Stimulated activated CD8-positive, alpha-beta memory T cell treated with anti-CD3 and anti-CD28 coated beads, Interleukin-4, amount 100 ng/mL, for 4 hours (primary cell): ENCODE measurements at places on chromosomes 2 and 18.
A peak's percentile ranks its signal among the peaks of the same experiment; 100 is the strongest.

DNA sequence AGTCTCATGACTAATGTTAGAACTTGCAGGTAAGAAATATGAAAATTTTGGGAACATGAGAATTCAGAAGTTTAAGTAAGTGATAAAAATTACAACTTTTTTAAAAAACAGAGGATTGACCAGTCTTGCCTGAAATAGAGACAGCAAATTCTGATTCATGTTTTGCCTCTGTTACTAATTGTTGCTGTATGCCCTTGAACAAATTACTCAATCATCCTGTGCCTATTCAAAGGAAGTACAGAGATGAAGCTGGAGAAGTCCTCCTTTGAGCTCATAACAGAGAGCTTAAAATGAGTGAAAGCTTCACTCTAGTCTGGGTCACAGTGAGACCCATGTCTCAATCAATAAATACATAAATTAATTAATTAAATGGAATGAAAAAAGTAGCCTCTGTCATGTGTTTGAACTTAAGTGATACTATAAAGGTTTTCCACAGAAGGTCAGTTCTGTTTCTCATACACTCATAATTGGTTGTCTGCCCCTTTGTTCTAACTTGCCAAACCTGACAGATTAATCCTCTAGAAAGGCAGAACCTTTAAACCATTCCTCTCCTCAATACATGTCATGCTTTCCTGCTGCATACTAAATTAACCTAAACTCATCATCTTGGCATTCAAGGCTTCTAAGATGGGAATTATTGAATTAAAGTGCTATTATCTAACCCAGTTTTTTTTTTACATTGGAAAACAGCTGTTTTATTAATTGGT is 374.6 kb upstream of the LRATD1 start:
- DNase-seq, result no peak

- no peak for DNase-seq
Measured at GRCh38 chr2:58035352-58035751, 11.3 kb upstream of the VRK2 start.

DNA sequence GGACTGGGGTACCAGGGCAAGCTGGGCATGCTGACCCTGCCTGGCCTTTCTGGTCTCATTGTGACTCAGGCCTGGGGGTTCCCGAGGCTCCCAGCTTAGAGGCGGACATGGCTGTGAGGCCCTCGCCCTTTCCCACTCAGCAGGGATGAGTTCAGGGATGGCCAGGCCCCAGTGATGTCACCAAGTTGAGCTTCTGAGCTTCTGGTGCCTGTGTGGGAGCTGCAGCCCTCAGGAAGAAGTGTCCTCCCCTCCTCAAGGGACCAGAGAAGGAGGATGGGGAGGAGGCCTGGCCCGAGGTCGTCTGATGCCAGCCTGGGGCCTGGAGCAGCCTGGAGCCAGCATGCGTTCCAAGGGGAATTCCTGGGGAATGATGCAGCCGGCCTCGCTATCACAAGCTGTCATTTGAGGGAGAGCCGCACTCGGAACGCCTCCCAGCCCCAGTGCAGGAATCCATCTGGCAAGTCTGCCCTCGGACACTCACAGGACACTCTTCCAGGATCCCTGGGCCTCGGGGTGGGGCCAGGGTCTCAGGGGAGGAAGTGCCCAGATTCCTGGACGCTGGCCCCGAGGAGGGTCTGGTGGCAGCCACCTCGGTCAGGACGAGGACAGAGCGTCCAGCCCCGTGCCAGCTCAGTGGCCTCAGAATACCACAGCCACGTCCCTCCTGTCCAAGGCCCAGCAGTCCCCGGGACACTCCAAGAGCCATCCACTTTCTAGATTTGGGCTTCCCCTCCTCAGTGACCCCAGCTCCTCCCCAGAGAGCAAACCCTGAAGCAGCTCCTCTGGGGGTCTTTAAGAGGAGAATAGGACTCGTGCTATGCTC is 61.2 kb upstream of the GPC1 start:
- no peak for DNase-seq

DNA sequence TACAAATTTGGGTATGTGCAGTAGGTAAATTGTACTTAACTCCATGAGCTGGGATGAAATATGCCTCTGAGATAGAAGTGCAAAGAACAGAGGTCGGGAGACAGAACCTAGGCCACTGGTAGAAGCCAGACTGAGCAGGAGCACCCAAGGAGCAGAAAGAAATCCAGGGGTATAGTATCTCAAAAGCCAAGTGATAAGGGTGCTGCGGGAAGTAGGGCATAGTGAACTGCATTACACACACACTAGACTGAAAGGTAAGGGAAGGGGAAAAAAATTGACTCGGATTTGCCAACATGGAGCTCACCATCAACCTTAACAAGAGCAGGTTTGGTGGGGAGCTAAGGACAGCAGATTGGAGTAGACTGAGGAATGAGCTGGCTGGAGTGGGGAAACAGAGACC is 89.3 kb upstream of the TMEM247 start:
- DNase-seq, result no peak

GRCh38 chr2:61793389-61793836 is 60.4 kb downstream of the FAM161A start:
- peak; percentile 37 for DNase-seq

GRCh38 chr2:121094101-121094500 is 190.9 kb downstream of the TFCP2L1 start:
- DNase-seq, result no peak

DNA sequence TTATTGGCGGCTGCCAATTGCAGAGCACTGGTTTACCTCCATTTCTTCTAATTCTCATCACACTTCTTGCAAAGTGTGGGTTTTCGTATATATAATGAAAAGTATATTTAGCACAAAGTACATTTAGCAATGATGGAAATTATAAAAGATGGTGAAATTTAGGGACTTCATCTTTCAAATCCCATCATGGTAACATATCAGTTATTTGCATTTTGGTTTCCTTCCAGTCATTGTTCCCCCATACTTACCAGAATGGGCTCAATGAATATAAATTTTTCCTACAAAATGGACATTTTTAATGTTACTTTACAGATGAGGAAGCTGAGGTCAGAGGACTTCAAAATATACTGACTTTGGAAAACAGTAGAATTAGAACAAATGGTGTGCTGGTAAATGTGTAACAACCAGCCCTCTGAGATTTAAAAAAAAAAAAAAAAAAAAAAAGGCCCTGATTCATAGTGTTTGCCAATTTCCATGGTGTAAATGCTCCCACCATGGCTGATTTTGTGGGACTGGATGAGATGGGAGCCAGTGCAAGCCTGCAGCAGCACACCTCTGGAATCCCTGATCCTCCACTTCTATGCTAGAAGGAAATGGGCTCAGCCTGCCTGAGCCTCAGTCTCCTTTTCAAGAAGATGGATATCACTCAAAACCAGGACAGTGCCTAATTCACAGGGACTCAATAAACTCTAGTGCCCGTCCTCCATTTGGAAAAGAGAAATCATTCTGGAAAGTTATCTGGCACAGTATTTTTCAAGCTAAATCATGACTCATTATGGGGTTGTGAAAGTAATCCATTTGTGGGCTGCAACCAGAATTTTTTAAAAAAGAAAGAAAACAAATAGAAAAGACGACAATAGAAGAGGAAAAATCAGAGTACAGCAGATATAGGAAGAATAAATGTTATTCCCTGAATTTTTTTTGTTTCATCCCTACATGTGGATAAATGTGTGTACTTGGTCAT is 34.0 kb downstream of the LBH start:
- no peak for DNase-seq

DNA sequence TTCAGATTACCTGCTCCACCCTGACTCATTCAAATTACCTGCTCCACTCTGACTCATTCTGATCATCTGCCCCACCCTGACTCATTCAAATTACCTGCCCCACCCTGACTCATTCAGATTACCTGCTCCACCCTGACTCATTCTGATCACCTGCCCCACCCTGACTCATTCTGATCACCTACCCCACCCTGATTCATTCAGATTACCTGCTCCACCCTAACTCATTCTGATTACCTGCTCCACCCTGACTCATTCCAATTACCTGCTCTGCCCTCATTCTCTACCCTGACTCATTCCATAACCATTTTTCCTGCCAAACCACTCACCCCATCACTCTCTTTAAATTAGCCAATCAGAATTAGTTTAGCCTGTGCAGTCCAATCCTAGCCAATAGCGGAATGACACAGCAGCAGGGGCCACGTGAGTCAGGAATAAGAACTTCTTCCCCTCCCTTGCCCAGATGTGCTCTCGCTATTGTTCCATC is 26.2 kb downstream of the CFAP53 start:
- no peak for DNase-seq

GRCh38 chr2:217622205-217623060 is 380.4 kb downstream of the TNS1 start:
- no peak for DNase-seq

GRCh38 chr2:225398372-225398771 is 1.1 kb upstream of the NYAP2 start:
- DNase-seq, result no peak

DNA sequence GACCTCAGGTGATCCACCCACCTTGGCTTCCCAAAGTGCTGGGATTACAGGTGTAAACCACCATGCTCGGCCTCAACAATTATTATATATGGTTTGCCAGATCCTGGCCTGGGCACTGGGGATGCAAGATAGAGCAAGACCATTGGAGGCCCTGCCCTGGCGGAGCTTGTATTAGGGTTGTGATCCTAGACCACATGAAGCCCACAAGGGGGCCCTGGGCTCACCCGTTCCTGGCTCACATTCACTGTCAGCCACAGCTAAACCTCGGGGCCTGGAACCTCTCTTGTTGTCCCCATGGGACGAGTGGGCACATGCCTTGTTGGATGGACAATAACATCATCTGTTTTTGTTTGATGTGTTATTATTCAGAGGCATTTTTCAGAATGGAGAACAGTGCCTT is 14.9 kb downstream of the HPCAL1 start:
- DNase-seq, result no peak

GRCh38 chr2:133641497-133641896 is 73.2 kb upstream of the NCKAP5 start:
- DNase-seq, result no peak
